ENCODE measurements at places on chromosomes 11 and 22.

GRCh38 chr11:123054301-123055065, 7.5 kb downstream of the HSPA8 start:
- DNase-seq = no peak

GRCh38 chr11:88697139-88697538, 359.6 kb upstream of the CTSC start:
- DNase-seq = no peak

GRCh38 chr11:43756575-43756974, 76.0 kb downstream of the HSD17B12 start:
- DNase-seq = no peak

DNA sequence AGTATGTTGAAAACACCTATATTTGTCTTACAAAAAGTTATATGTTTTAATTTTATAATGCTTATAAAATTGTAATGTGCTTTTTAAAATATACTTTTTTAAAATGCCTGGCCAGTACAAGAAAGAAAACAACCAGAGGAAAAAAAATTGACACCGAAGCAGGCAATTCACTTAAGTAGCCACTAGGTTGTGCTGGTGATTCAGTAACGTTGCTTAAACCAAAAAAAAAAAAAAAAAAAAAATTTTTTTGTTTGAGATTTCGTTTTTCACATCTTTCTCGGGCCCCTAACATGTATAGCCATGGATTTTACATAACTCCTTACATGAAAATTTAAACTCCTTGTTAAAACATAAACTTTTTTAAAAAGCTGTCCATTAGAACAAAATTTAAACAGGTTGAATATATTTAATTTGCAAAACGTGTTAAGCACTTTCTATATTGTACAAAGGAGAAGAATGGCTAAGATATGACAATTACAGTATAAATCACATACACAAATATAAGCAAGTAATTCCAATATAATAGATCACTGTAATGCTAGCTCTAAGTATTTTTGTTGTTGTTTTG, 9.2 kb downstream of the OR8B4 start:
- no peak for DNase-seq

DNA sequence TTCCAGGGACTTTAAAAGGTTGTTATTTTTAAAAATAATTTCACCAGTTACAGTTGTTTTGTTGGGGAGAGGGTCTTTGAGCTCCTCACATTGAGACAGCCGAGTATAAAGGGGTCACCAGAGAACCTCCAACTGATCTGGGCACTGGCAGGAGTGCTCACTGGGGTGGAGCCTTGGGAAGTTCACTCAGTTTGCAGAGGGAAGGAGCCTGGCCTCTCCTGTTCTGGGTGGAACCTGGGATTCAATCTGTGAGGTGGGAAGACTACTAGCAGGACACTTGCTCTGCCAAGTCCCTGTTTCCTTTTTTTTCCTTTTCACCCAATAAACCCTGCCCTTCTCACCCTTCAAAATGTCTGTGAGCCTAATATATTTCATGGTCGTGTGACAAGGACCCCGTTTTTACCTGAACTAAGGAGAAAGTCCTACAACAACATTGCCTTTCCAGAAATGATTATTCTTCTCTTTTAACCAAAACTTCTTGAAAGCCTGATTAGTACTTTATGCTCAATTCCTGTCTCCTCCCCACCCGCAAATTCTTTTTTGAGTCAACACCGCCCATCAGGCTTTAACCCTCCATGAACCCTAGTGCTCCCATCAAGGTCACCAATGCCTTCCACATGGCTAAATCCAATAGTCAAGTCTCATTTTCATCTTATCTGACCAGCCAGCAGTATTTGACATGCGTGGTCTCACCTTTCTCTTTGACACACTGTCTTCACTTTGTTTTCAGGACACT, 22.0 kb upstream of the MSANTD2 start:
- no peak for DNase-seq

DNA sequence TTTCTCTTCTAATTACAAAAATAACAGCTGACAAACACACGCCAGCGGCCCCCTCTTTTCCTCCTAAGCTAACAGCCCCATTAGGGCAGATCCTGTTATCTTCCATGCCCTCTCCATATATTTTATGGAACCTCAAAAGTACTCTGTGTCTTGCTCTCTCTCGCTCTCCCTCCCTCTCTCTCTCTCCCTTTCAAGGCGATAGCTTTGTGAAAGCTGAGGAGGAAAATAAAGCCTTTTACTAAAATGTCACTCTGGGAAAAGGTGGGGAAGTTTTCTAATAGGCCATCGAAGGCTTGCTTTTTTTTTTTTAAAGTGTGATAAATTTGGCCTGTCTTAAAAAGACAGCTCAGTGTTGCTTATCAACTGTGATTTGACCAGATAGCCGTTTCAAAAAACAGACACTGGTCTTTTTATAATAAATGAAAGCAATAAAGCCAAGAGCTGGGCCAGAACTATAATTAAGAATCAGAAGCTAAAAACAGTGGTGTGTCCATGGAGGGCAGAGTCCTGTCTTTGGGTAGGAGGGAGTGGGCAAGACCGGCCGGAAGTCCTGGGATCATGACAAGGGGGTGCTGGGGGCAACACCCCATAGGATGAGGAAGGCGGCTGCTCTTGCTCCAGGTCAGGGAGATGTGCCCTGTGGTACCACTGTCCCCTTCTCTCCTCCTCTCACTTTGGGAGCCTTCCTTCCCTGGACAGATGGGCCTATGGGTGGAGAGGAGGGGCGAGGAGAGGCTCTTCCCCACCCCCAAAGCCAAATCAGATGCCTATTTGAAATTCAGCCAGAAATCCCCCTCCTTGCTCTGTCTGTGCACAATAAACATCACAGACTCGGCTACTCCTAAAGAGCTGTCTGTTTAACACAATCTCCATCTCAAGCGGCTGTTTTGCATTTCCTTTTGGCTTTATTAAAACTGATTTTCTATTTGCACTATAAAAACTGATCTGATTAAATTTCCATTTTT, 267.2 kb downstream of the BUD13 start:
- no peak for DNase-seq

DNA sequence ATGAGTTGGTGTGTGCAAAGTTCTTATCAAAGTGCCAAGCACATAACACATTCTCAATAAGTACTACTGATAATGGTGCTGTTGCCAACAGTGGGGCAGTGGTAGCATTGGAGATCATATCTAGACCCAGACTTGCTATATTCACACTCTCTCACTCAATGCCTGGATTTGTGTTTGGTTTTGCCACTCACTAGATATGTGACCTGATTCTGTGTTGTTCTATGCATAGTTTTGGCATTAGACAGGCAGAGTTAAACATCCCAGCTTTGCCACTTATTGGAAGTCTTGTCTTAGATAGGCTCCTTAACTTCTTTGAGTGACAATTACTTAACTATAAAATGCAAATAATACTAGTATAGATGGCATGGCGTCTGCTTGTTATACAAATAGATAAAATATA, 642.6 kb upstream of the CCDC179 start:
- no peak for DNase-seq

DNA sequence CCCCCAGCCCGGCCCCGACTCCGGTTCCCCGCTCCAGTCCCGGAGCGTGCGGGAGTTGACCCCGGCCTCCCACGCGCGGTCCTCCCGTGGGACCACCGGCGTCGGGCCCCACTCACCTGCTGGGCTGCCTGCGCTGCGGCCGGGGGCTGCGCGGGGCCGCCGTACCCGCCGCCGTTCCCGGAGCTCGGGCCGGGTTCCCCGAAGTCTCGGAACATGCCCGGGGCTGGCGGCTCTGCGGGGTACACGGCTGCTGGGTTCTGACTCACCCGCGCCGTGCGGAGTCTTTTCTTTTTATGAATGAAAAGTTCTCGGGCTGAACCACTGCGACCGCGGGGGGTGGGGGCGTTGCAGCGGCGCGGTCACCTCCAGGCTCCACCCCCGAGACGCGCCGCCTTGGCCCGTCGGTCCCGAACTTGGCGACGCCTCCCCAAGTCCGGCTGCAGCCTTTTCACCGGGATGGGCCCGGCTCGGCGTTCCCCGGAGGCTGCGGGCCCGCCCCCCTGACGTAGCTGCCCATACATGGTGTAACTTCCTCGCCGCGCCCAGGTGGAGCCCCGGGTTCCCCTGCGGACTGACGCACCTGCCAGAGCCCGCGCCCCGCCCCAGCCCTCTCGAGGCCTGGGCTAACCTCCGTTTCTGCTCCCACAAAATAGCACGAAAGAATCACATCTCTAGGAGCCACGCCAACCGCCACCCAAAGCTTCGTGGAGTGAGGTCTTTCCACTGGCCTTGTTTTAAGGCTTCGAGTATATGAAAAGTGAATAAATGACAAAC, at the start of gene FOSL1:
FOSL1 (minus strand) TSS at position 264 of the 774 bp plus-strand sequence; CDS start at position 215, 49 bp downstream.
- peak; percentile 97 for DNase-seq

DNA sequence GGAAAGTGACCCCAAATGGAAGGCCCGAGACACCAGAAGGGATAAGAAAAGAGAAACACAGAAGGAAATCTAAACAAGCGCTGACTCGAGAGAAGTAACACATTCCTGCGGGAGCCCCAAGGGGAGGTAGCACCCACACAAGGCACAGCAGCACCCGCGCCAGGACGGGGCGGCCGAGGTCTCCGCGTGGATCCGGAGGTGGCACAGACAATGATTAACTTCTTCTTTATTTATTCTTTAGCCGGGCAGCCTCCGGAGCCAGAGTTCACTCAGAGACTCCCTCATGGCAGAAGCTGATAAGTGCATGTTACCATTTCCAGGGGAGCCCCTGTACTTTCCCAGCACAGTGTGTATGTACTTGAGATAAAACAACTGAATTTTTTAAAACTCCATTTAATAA, 5.1 kb downstream of the TOLLIP start:
- no peak for DNase-seq

- no peak for DNase-seq
These were observed 49.5 kb downstream of the PAX6 start for GRCh38 chr11:31761636-31762035.

GRCh38 chr11:45146072-45147016, at the start of gene PRDM11:
PRDM11 (plus strand) TSS chr11:45146639; CDS start chr11:45181767, 35,128 bp downstream.
- peak; percentile 74 for DNase-seq

DNA sequence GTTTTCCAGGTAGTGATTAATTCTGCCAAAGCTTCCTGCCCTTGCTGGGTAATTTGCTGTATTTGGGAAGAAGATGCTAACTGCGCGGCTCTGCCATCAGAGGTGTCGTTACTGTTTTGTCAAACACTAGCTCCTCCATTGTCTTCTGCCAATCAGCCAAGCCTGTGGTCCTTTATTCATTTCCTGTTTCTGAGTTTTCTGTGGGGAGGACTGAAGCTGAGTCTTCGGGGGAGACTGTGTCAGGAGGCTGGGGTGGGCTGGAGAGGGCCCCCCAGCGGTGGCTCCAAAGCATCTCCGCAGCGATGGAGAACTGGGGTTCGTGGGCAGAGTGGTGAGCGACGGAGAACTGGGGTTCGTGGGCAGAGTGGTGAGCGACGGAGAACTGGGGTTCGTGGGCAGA, 322.9 kb upstream of the B3GAT1 start:
- no peak for DNase-seq

GRCh38 chr11:11993839-11994238, 14.6 kb downstream of the DKK3 start:
- DNase-seq = peak; percentile 18

DNA sequence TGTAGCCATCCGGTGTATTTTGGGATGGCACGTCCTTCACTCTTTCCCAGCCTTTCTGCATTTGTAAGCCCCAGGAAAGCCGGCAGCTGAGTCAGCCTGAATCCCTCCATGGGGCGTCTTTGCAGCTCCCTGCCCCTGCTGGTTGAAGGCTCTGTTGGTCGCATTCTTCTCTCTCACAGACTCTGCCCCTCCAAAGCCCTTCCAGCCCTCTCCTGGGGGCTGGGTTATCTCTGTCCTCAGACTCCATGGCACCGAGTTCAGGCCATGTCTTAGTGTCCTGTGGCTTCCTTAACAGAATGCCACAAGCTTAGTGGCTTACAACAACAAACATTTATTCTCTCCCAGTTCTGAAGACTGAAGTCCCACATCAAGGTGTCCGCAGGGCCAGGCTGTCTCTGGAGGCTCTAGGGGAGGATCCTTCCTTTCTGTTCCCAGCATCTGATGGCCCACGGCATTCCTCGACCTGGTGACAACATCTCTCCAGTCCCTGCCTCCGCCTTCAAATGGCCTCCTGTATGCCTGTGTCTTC, 62.2 kb downstream of the BCR start:
- DNase-seq = no peak

- DNase-seq = no peak
These were observed 127.2 kb downstream of the MAML2 start for GRCh38 chr11:96215826-96216225.

DNA sequence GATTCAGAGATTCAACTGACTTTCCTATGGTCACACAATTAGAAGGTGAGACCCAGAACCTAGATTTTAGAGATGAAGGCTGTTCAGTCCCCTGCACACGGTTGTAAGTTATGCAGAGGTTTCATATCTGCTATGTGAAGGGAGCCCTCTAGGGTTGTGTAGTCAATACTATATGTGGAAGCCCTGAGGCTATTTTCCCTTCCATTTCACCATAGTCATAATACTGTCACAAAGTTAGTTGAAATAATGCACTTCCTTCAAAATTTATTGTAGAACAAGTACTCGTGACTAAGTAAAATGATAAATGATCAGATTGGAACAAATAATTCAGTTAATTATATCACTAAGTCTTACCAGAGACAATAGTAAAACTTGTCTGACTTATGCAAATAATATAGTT, 48.8 kb downstream of the ENDOD1 start:
- no peak for DNase-seq

DNA sequence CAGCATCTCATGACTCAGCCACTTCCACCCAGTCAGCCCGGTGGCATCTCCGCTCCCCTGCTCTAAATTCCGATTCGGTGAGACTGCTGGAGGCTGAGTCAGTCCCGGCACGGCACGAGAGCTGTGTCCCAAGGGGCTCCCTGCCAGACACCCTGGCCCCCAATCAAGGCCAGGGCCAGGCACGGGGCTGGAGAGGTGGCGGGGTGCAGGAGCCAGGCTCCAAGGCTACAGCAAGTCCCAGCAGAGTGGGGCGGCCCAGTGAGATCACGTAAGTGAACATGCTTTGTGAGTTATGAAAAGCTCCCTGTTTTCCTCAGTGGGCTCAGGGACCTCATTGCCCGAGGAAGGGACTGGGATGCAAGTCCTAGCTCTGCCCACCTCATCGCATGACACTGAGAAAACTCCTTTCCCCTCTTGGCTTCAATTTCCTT, 3.0 kb downstream of the C11orf68 start:
- DNase-seq = peak; percentile 97

DNA sequence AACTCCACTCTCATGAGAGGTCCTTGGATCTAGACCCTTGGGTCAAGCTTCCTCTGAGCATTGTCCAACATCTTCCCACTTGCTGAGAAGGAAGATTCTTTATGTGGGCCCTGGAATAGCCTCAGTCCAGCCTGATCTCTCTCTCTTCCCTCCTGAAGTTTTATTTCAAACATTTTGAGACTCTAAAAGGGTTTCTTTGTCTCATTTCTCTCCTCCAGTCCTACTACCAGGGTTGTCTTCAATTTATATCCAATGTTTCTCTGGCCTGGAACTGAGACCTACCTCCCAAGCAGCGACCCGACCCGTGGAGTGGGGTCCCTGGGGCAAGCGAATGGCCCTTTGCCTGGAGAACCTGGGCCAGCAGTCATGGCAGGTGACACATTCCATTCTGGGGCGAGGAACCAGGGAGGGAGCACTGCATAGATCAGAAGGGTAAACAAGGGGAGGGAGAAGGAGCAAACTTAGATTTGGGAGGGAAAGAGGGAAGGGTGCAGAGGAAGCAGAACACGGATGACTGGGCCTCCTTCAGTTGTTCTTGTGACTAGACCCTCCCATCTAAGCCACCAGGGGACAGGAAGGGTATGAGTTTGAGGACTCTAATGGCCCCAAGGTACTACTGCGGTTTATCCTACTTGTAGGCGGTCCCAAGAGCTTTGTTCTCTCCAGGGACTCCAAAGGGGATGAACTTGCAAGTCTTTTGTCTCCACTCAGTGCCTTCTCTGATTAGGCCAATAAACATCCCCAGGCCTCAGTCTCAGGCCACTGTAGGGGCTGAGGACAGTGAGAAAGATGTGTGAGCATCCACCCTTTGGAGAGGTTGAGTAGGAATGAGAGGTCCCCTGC, 14.2 kb upstream of the PRAME start:
- DNase-seq = no peak
